ENCODE measurements at places on chromosomes 12 and 14. TPM values are rescaled to one million over a fixed set of nuclear protein-coding genes. Genes with fewer than 3 reads are reported as not detected.

DNA sequence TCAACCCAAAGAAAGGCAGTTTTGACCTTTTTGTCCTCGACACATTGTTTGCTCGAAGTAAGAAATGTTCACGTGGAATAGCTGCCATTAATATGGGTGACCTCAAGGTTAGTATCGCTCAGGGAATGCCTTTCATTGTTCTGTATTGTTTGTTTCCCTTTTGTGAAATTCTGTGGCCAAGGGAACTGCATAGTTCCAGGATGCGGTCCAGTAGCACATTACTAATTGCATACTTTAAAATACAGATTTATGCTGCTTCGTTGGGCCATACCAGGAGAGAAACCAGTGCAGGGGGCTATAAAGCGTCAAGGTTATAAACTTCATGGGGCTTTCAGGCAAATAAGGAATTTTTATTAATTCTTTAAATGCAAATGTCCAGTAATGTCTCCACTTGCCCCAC is 73.3 kb upstream of the USP44 start:
- no peak overlapping the region for H3K27ac ChIP-seq
- H3K36me3 ChIP-seq: no peaks in the 10 kb centered on the region
- peaks cover 6% of the 10 kb centered on the region for H3K4me1 ChIP-seq
- H3K4me3 ChIP-seq: no peak overlapping the region
- DNase-seq: no peak

GRCh38 chr12:106296179-106296877 is 6.2 kb upstream of the TCP11L2 start:
- no peaks in the 10 kb centered on the region for H3K36me3 ChIP-seq
- H3K27ac ChIP-seq: peak overlapping the region; percentile 58
- peak; percentile 81 for DNase-seq
- H3K4me3 ChIP-seq: no peak overlapping the region
- H3K4me1 ChIP-seq: peaks cover 13% of the 10 kb centered on the region

Gene BCL7A
- 17.2 TPM for polyA plus RNA-seq

DNA sequence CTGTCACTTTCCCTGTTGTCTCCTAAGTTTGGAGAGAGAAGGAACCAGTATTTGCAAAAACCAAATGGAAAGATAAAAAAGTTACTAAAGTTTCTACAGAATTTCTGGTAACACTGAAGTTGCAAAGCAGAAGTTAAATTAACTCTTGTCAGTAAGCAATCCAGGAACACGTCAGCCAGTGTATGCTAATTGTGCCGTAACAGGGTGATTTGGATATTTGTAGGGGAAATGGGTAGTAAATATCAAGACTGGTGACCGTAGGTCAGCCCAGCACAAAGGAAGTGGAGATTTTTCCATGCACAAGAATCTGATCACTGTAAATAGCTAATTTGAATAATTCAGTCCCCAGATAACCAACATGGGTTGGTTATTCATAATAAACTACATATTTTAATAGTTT is 2.3 kb downstream of the CDKN1B start:
- no peaks in the 10 kb centered on the region for H3K27me3 ChIP-seq
- no peaks in the 10 kb centered on the region for H3K36me3 ChIP-seq
- peak overlapping the region; percentile 93 for H3K27ac ChIP-seq
- H3K4me3 ChIP-seq: peak overlapping the region; percentile 95
- no peak for DNase-seq

Measured in keratinocyte (primary cell).